CD4-positive, alpha-beta T cell treated with Interleukin-15 for 4 hours (primary cell): ENCODE measurements at places on chromosomes 2 and 18.
A peak's percentile ranks its signal among the peaks of the same experiment; 100 is the strongest.

GRCh38 chr2:97857553-97857952, 138.2 kb downstream of the TMEM131 start:
- DNase-seq = no peak

- DNase-seq = no peak
Observed at GRCh38 chr2:228735697-228736096, 535.4 kb downstream of the PID1 start.

- no peak for DNase-seq
Observed at GRCh38 chr2:211216221-211216620, 659.8 kb downstream of the CPS1 start.

DNA sequence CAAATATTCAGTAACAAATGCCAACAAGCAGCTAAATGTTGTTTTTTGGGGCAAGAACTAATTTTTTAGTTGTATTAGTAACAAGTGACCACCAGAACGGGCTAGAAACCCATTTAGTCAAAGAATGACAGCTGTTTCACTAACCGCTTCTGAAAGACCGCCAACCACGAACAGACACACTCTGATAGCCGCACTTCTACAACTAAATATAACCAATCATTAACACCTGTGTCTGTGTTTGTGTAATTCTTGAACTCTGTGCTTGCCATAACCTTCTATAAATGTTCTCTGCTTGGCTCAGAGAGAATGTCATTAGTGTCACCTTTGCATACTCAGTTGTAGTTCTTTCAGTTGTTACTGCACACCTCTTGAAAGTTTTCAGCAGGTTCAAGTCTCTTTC, 526.3 kb upstream of the LRRTM1 start:
- DNase-seq = no peak

GRCh38 chr2:126799301-126799700, 99.4 kb upstream of the TEX51 start:
- no peak for DNase-seq

DNA sequence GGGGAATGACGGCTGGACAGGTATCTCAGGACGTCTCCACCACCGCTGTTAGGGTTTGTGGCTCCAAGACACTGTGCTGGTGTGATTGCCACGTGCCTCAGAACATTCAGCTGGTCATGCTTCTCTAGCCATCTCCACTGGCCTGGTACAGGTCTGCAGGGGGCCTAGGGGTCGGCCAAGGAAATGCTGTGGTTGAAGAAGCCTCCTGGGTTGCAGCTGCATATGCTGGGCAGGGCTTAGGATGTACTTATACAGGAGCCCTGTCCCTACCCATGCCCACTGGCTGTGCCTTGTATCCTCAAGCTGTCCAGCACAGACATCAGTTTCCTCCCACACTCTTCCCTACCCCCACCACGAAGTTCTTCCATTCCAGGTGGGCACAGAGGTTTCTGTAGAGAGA, 64.1 kb downstream of the NPPC start:
- no peak for DNase-seq

- no peak for DNase-seq
Observed at GRCh38 chr2:19754907-19755306, 146.9 kb downstream of the TTC32 start.

DNA sequence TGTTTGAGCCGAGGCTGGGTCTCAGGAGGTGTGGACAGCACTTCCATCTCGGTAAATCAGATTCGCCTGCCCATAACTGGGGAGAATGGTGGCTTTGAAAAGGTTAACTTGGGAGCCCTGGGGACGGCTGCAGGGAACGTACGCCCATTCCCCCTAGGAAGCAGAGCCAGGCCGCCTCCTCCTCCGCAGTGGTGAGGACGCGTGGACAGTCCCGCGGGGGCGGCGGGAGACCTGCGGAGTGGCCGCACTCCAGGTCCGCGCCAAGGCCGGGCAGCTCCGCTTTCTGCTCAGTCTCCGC, 845 bp upstream of the MYCN start:
- no peak for DNase-seq

GRCh38 chr2:210496512-210496911, 20.0 kb upstream of the LANCL1 start:
- no peak for DNase-seq

DNA sequence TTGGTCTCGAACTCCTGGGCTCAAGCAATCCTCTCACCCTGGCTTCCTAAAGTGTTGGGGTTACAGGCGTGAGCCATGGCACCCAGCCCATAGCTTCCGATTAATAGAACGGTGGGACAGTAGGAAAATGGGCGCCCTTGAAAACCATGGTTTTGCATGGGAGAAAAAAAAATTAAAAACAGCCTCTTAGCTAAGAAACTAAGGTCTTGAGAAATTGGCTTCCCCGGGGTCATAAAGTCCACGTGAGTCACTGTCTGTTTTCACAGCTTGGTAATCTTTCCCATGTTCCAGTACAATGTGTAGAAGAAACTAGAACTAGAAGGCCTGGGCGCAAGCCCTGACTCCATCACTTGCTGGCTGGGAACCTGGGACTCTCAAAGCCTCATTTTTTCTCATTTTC, 20.7 kb downstream of the B3GNT2 start:
- no peak for DNase-seq

- no peak for DNase-seq
Observed at GRCh38 chr2:59249441-59250306, 1008.5 kb upstream of the FANCL start.

GRCh38 chr2:161223139-161223732, 63.0 kb downstream of the TANK start:
- peak; percentile 64 for DNase-seq

- DNase-seq = no peak
Observed at GRCh38 chr18:31426021-31426420, 21.5 kb upstream of the DSG3 start.

GRCh38 chr2:128374711-128375413, 56.2 kb upstream of the HS6ST1 start:
- DNase-seq = no peak

DNA sequence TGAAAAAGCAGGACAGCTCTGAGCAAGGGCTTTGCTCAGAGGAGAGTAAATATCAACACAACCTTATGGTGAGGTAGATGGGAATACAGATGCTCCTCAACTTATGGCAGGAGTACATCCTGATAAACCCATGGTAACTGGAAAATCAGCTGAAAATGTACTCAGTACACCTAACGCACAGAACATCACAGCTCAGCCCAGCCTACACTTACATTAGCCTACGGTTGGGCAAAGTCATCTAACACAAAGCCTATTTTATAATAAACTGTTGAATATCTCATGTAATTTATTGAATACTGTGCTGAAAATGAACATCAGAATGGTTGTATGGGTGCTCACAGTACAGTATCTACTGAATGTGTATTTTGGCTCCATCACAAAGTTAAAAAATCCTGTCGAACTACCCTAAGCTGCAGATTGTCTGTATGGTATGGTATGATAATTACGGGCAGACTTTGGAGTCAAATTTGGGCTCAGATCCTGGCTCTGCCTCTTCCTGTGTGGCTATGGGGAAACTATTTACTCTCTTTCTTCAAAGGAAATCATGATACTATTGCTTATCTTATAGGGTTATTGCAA, 120.3 kb upstream of the LYPD1 start:
- no peak for DNase-seq

- DNase-seq = no peak
Observed at GRCh38 chr2:111982822-111983221, 72.2 kb upstream of the TMEM87B start.

- DNase-seq = peak; percentile 75
Observed at GRCh38 chr2:230905448-230906421, 19.3 kb downstream of the GPR55 start.

GRCh38 chr2:27809761-27810241, 38.3 kb downstream of the MRPL33 start:
- DNase-seq = no peak

GRCh38 chr2:102355526-102356380, at the start of gene IL18R1:
Gene IL18R1 (plus strand): TSS chr2:102355796. CDS start chr2:102362661, 6,865 bp downstream.
- DNase-seq = peak; percentile 64

DNA sequence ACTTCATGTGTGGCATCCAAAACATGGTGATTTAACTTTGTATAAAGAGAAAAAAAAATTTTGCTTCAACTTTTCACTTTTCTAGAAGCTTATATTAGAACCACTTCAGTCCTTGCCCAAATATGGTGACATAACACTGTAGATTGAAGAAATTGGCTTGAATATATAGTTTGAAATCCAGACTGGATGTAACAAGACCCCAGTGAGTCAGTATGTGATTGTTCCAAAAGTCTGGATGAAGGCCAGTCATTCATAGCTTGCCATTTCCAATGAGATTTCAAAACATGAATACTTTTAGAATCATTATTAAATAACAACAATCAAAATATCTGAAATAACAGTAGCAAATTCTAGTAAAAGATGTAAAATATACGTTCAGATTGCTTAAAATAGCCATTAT, 104.8 kb upstream of the FN1 start:
- no peak for DNase-seq

GRCh38 chr18:10588975-10589374, 63.1 kb downstream of the NAPG start:
- DNase-seq = no peak

DNA sequence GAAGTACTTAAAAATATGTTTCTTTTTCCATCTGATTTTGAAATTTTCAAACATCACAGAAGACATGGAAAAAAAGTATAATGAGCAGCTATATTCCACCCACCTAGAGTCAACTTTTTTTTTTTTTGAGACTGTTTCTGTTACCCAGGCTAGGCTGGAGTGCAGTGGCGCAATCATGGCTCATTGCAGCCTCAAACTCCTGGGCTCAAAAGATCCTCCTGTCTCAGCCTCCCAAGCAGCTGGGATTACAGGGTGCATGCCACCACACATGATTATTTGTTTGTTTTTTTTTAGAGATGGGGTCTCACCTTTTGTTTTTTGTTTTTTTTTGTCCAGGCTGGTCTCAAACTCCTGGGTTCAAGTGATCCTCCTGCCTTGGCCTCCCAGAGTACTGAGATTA, 26.6 kb upstream of the UGGT1 start:
- DNase-seq = no peak

- DNase-seq = no peak
Observed at GRCh38 chr18:79695856-79696850, 16.6 kb downstream of the CTDP1 start.

DNA sequence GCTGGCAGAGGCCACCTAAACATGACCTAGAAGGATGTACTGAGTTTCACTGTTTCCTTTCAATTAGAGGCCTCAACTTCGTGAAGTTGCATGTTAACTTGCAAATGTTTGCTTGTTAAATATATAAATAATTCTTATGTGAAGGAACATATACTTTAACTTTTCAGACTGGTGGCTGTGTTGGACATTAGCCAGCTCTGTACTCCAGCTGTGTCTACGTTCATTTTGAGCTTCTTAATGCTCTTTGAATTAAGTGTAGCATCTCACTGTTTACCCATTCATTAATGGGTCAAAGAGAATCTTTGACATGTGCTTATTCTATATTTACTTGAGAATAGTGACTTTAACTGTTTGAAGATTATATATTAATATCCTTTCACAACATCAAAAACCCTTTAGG, 823.2 kb upstream of the ID2 start:
- no peak for DNase-seq

GRCh38 chr2:215410932-215411285, 25.0 kb downstream of the FN1 start:
- no peak for DNase-seq

GRCh38 chr2:158996378-158996993, 28.0 kb downstream of the TANC1 start:
- no peak for DNase-seq

GRCh38 chr18:42839408-42839807, 276.1 kb downstream of the RIT2 start:
- no peak for DNase-seq

DNA sequence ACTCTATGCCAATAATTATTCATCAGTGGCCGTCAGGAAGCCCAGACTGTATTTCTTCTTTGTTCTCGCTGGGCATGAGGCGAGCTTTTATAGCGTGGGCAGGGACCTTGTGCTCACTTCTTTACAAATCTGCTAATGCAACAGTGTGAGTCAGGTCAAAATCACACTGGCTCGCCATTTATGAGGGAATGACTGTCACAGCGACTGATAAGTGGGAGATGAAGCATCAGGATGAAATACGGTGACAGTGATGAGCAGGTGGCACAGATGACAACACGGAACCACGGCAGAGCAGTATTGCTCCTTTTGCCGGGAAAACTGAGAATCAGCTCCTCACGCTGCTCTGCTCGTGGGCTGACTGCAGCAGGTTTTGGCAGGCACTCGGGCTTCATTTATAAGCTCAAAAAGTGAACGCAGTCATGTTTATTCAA, 20.5 kb downstream of the TYMS start:
- DNase-seq = no peak

DNA sequence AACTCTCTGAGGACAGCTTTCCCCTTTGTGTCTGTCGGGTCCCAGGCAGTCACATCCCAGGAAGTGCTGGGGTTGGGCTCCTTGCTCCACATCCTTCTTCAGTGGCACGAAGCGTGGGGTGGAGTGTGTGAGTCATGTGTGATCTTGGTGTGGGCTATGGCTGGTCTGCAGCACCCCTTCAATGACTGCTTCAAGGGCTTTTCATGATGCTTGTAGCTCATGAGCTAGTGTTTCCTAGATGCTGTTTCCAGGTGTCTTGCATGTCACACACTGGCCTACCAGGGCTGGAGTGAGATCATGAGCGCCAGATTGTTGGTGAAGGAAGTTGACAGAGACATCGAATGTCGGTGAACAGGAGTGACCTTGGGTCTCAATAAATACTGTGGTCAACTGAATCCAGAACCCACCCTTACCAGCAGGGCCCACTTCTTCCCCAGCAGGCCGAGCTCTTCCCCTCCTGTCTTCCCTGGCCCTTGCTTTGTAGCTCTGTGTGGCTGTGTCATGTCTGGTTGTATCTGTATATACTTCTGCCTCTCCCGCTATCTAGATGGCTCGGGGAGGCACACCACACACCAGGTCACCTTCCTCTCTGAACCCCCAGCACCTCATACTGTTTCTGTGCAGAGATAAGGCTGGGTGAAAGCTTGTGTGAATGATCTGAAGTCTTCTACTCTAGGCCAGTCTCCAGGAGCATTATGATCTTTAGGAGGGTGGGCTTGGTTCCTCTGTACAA, 3.8 kb downstream of the C2orf92 start:
- no peak for DNase-seq

DNA sequence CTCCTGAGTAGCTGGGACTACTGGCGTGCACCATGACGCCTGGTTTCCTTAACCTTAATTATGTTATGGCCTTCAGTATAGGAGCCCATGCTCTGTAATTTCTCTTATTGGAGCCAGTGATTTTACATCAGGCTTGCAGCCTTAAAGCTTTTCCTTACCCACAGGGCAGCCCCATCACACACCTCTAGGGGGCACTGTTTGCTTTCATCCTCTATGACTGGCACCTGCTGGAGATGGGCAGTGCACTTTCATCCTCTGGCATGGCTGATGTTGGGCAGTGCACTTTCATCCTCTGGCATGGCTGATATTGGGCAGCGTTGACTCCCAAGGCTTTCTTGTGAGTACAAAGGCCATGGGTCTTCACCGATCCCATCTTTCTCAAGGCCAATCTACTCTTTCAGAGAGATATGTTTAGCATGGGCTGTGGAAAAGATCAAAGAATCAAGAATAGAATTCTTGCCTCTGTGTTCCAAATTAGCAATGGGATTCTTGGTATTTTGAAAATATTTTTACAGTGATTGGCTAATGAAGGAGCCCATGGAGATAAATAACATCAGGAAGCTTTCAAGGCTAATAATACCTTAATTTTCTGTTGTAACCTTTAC, 80.7 kb upstream of the MEX3C start:
- peak; percentile 7 for DNase-seq
